Bronchial epithelial cell (primary cell): ENCODE measurements at places on chromosomes 13 and 19. TPM values are rescaled to one million over a fixed set of nuclear protein-coding genes. Genes with fewer than 3 reads are reported as not detected.

PTPRS gene
- total RNA-seq = 7.4 and 10.3 TPM in 2 replicates

DNA sequence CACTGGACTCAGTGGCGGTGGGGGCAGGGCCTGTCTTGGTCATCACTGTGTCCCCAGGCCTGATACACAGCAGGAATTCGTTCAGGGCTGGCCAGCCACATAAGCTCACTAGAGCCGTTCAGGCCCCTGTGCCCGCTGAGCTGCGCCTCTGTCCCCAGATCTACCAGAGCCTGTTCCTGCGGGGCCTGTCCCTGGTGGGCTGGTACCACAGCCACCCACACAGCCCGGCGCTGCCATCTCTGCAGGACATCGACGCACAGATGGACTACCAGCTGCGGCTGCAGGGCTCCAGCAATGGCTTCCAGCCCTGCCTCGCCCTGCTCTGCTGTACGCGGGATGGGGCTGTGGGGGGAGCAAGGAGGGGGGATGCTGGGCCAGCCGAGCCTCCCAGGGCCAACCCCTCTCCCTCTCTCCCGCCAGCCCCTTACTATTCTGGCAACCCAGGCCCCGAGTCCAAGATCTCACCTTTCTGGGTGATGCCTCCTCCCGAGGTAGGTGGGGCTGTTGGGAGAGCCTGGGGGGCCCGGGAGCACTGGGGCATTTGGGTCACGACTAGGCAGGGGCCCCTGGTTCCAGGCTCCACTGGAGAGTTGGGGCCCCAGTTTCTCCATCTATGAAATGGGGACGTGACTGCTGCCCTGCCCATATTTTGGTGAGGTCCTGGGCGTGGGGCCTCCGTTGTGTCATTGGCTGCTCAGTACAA, 13.9 kb downstream of the MPND start:
- no peak for DNase-seq

DNA sequence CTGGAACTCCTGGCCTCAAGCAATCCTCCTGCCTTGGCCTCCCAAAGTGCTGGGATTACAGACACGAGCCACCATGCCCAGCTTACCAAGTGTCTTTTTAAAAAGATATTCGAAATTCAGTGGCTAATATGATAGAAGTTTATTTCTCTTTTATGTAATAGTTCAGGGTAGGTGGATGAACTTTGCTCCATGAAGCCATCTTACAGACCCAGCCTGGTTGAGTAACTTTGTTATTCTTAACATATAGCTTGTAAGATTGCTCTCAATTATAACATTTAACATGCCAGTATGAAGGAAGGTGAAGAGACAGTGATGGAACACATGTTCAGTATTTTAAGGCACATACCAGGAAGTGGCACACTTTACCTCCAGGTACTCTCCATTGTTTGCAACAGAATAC, 42.4 kb downstream of the ZIC2 start:
- no peak for DNase-seq

GNA15 gene
- 85.0 and 106 TPM in 2 replicates for total RNA-seq

PSG11 gene
- not detected in 2 replicates for total RNA-seq

- no peak for DNase-seq
Observed at GRCh38 chr19:3683405-3684053, 16.7 kb downstream of the PIP5K1C start.

- peak; percentile 33 for DNase-seq
Observed at GRCh38 chr13:29428310-29429181, 166.9 kb downstream of the SLC7A1 start.

DNA sequence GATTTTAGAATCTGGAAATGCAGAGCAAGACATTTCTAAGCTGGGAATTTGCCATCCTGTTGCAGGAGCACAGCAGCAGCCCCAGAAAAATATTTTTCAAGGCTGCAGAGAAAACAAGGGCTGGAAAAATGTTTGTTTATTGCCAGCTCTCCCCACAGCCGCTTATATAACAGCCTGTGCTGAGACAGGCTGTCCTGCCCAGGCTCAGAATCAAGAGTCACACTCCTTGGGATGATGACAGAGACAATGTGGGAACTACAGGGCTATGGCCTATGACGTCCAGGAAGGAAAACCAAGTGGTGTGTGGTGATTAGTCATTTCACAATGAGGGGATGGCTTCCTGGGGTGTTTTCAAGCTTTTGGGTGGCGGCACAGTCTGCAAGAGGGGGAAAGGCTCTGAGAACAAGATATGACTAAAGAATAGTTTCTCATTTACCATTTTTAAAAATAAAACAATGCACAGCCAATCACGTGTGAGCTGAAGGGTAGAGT, 136.3 kb upstream of the SERP2 start:
- peak; percentile 96 for DNase-seq

DNA sequence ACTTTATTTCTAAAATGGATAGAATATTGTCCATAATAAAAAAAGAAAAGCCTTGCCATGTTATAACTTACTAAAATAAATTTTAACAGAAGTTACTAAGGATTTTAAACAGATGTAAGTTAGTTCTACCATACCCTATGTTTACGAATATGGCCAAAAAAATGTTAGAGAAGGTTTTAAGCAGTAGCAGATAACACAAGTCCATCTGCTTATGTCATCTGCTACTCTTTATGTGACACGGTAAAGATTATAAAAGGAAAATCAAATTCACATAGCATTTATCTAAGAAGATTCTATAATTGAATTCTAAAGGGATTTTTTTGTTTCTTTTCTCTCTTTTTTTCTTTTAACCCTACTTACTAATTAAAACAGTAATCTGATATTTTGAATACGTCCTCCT, 114.2 kb upstream of the MIR17HG start:
- no peak for DNase-seq

DNA sequence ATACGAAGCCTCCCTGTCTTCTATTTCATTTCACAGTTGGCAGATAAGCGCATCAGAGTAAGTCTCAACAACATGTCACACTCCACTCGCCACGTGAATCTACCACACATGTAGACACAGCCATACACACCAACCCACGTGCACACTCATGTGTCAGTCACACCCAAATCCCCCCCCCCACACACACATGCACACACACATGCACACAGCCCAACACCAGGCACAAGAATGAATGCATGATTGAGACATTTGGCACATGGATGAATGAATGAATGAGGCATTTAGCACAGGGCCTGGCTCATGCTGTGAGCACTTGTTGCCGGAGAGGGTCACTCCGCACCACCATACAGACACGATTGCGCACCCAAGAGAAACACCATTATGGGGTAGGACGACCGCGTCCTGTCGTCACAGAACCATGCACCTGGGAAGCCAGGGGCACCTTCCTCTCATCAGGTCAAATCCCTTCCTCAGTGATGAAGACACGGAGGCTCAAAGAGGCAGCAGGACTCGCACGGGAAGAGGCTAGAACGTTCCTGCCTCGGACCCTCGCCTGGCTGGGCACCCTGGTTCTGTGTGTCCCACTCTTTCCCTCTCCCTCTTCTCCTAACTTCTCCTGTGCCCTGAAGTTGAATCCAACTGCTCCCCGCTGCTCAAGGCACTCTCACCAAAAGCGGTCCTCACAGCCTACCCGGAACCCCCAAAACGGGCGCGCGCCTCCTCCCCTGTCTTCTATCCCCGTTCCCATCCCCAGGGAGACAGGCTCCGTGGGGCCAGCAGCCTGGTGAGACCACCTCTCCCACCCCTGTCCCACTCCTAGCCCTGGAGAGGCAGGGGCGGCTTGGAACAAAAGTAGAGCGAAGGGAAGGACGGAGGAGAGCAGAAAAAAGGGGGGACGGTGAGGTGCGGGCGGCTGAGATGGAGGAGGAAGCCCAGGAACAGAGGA, 1.3 kb downstream of the MEIS3 start:
- peak; percentile 3 for DNase-seq

- no peak for DNase-seq
Observed at GRCh38 chr19:4012092-4012974, 4.8 kb downstream of the PIAS4 start.

PALM gene
- under 0.01 and 0.26 TPM in 2 replicates for total RNA-seq

SIGLEC8 gene
- total RNA-seq = not detected in 2 replicates

TEX29 gene
- total RNA-seq = not detected in 2 replicates

DNA sequence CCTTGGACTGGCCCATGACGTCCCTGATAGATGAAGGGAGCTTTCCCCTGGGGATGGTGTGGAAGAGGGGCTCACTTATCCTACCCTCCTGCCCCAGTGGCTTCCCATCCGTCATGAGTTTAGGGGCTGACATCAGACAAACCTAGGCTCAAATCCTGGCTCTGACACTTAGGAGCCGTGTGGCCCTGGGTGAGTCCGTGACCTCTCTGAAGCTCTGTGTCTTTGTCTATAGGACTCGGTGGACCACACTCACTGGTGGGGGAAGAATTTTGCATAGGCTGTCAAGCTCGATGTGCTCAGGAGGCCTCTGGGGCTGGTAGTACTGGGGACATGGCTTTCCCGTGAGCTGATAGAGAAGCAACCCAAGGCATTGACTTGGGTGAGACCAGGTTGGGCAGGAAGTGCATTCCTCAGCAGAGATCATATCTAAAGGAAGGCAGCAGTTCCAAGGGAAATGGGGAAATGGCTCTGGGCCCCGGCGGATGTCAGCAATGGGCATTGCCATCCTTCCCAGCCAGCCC, 17.4 kb upstream of the AP1M2 start:
- DNase-seq = no peak

ADPRHL1 gene
- total RNA-seq = 0.26 and 1.0 TPM in 2 replicates

DNA sequence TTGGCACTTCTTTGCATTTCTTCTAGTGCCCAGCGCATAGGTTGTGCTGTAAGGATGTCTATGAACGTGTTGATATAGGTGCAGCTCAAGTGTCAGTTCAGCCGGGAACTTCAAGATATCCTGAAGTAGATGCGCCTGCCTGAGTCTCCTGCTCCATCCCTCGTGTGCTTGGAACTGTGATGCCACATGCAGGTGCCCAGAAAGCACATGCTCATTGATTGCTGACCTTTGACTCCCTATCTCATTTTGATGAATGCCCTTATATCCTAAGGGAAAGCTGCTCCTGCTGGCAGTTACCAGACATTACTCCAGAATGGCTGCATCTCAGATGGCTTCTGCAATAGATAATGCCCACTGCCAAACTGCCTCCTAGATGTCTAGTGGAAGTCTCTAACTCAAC, 40.9 kb downstream of the CBY2 start:
- DNase-seq = no peak

- DNase-seq = no peak
Observed at GRCh38 chr19:19964416-19964815, 63.7 kb downstream of the ZNF93 start.

GRCh38 chr13:97386801-97387484, 47.0 kb upstream of the RAP2A start:
- no peak for DNase-seq

VAV1 gene
- 0.51 and 0.53 TPM in 2 replicates for total RNA-seq

CEACAM3 gene
- total RNA-seq = 0.26 TPM in 1 of 2 replicates, not detected in the other

DNA sequence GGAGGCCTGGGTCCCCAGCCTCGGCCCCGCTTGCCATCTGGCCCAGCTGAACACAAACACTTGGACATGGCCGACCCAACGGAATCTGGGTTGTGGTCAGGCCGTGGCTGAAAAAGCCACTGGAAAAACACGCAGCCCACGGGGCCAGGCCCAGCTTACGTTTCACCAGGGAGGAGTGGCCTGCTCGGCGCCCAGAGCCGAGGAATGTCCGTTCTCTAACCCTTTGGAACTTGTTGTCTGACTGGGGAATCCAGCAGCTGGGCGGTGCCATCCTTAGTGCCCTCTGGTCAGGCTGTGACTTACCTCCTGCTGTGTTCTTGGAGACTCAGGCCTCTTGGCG, 13.8 kb downstream of the CILP2 start:
- DNase-seq = no peak

DNA sequence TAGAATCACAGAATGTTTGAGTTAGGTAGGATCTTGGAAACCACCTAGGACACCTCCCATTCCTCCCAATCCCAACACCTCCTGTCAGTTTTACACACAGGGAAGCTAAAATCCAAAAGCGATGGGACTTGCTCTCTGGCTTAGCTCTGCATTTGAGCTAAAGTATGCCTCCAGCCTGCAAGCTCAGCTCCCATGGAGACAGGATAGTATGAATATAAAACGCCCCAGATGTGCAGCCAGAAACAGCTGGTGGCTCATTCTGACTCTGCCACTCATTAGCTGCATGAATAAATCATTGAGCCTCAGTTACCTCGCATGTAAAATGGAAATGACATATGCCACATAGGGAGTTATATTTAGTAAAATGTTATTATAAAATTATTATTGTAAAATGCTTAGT, 336.0 kb downstream of the SUCLA2 start:
- DNase-seq = no peak

- no peak for DNase-seq
Observed at GRCh38 chr13:66128201-66128600, 1101.9 kb downstream of the PCDH9 start.

DNA sequence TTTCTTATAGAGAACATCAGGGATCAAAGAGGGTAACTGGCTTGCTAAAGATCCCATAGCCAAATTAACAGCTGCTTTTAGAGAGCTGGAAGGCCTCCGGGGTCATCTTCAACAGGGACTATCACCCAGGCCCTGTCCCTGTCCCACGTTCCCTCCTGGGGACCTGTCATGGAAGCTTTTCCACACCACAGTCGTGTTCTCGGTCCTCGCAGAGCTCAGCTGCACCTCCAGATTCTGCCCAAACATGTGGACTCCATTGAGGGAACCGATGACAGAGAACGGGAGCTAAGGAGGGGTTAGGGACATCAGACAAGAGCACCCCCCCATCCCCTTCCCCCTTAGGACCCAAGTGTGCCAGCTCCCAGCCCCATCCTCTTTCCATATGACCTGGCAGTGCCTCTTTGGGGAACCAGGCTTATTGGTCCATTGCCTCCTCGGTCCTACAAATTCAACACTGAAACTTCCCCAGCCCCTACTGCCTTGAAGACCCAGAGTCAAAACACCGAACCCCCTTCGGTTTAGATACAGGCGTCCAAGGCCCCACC, 568 bp downstream of the FUZ start:
- no peak for DNase-seq

DNA sequence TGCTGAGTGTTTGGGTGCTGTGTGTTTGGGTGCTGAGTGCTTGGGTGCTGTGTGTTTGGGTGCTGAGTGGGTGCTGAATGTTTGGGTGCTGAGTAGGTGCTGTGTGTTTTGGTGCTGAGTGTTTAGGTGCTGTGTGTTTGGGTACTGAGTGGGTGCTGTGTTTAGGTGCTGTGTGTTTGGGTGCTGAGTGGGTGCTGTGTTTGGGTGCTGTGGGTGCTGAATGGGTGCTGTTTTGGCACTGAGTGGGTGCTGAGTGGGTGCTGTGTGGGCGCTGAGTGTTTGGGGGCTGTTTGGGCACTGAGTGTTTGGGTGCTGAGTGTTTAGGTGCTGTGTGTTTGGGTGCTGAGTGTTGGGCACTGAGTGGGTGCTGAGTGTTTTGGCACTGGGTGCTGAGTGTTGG, 48.5 kb upstream of the F7 start:
- no peak for DNase-seq

C19orf73 gene
- total RNA-seq = 0.53 and 1.9 TPM in 2 replicates

DNA sequence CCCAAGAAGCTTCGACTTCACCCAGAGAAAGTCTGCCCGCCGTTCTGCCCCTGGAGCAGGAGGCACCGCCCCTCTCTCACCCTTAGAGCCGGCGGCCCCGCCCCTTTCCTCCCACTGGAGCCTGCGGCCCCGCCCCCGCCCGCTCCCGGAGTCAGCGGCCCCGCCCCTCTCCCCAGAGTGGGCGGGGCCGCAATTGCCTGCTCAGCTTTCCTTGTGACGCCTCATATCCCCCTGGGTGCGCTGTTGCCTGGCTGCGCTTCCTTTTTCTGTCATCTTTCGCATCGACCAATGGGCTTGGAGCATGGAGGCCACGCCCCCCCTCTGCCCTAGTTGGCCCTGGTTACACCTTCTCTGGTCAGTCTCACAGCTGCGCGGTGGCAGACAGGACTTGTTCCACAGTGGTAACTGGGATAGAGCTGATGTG, 38.2 kb upstream of the ZNF492 start:
- no peak for DNase-seq
